ENCODE measurements at places on chromosomes 12 and 14. TPM values are rescaled to one million over a fixed set of nuclear protein-coding genes. Genes with fewer than 3 reads are reported as not detected.

DNA sequence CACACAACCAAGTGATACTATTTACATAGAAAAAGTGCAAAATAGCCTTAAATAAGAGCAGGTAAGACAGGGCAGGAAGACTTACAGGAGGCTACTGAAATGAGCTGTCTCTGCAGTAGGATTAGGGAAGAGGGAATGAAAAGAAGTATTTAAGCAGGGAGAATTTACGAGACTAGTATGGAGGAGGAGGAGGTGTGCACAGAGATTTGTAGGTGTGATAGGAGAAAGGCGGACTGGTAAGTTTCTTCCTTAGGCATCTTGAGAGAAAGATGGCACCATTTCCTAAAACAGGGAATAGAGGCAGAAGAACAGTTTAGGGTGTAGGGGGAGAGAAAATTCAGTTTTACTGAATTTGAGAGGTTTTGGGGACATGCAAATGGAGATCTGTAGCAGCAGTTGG, 25.7 kb downstream of the DIP2B start:
- DNase-seq = no peak

GRCh38 chr12:53062977-53063707, 13.3 kb downstream of the TNS2 start:
- DNase-seq = no peak

KRT85 gene
- polyA plus RNA-seq = not detected

DNA sequence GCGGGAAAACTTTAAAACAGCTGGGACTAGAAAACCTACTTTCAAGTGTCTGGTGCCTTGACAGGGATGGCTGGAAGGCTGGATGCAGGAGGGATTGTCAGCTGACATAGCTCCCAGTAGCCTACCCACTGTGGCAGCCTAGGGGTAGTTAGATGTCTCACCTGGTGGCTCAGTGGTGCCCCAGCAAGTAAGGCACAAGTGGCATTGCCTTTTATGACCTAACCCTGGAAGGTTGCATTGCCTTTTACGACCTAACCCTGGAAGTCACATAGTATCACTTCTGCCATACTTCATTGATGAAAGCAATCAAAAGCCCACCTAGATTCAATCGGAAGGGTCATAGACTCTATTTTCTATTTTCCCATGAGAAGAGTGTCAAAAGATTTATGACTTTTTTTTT, 724.7 kb upstream of the TBX3 start:
- DNase-seq = no peak

- no peak for DNase-seq
These were observed 160.1 kb downstream of the BRMS1L start for GRCh38 chr14:35986219-35986573.

DNA sequence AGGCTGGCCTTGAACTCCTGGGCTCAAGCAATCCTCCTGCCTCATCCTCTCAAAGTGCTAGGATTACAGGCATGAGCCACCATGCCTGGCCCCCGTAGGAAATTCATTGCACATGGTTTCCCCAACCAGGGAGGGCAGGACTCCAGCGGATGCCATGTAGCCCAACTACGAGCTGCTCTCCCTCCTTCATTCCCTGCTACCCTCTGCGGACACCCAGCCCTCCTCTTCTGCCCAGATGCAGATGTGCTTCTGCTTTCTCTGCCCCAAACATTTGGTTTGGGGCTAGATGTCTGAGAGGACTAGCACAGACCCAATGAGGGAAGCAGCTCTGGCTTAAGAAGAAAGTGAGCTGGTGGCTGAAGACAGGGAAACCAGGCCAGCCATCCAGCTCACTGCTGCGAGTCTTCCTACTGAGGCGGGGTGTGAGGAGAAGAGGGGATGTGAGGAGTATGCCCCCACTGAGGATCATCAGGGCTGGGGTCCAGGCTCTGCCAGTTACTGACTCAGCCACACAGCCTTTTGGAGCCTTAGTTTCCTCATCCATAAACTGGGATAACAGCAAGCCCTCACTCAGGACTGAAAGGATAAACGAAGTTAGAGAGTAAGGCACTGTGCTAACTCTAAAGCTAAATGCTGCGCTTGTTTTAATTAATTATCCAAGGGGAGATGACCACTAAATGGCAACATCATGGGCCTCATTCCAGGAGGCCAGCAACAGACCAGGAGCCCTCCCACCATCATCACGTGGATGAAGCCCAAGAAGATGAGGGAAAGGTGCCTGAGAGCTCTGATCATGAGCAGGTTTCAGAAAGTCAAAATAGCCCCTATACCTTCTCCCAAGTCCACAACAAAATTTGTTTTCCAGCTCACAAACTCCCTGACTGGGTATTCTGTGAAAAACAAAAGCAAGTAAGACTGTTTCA, 10.9 kb downstream of the CTDSP2 start:
- no peak for DNase-seq

DNA sequence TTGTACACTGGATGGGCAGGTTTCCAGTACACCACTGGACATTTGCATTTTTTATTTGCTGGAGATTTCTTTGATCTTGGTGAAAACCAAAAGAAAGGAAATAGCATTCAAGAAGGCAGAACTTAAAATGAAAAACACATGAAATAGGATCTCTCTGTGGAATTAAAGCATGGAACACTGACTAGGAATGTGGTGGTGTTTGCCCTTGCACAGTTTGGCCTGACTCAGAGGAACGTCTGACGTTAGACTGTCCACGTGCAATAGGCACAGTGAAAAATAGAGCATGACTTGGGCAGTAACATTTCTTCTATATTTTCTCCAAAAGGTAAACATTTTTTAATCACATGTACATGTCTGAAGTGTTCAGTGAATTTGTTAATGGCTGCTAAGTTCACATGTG, 474.1 kb upstream of the PRICKLE1 start:
- no peak for DNase-seq

TSHR gene
- polyA plus RNA-seq = 0.45 TPM

ACSS3 gene
- 18.0 TPM for polyA plus RNA-seq

DNA sequence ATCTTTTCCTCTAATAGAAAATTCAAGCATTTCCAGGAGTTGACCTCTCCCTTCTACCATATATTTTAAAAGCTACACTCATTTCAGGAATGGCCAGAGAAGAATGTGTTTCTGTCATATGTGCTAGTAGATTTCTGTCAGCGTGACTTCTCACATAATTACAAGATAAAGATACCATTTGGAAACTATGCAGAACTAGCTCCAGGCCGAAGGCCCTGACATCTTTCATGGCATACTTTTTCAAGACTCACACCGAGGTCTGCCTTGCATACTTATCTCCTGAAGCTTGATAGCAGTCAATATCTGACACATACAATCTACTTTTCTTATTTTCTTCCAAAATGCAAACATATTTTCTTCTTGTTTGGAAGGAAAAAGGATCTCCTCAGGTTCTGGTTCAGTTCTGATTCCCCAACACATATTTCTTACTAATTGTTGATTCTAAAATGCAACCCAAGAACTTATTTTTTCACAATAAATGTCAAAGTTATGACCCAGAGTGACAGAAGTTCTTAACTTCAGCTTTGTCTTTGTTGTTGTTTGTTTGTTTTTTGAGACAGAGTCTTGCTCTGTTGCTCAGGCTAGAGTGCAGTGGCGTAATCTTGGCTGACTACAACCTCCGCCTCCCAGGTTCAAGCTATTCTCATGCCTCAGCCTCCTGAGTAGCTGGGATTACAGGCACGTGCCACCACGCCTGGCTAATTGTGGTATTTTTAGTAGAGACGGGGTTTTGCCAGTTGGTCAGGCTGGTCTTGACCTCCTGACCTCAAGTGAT, 99.5 kb downstream of the NTN4 start:
- DNase-seq = no peak

NID2 gene
- polyA plus RNA-seq = 92.6 TPM

- DNase-seq = no peak
These were observed 34.9 kb upstream of the ZNF740 start for GRCh38 chr12:53145383-53146260.
